ENCODE measurements at places on chromosomes 13 and 19.

DNA sequence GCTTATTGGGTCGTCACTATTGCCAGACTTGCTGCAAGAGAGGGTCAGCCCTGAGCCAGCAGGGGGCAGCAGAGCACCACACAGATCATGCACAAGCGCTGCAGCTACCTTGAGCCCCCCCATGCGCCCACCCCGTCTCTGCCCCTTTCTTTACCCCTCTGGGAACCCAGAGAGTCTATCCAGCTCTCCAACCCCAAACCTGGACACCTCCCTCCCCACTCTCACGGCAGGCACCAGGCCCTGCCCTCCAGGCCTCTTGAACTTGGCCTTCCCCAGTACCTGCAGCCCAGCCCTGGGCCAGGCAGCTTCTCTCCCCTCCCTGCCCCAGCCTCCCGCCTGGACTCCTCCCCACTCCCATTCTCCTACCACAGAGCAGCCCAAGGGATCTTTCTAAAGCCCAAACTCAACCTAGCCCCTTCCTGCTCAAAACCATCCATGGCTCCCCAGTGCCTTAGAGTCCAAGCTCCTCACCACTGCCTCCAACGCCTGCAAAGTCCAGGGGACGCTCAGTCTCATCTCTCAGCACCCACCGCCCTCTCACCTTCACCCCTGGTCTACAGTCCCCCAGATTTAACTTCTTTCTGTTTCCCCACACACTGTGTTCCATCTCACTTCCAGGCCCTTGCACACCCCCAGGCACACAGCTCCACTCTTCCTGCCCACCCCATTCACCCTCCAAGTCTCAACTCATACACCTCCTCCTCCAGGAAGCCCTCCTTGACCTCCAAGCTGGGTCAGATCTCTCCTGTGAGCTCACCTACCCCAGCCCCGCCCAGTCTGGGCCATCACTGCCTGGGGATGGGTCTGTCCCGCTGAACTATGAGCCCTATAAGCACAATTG is 9.4 kb upstream of the CEACAM16 start:
- DNase-seq = peak; percentile 66

GRCh38 chr19:16587833-16588823 is 15.9 kb upstream of the SLC35E1 start:
- DNase-seq = no peak

DNA sequence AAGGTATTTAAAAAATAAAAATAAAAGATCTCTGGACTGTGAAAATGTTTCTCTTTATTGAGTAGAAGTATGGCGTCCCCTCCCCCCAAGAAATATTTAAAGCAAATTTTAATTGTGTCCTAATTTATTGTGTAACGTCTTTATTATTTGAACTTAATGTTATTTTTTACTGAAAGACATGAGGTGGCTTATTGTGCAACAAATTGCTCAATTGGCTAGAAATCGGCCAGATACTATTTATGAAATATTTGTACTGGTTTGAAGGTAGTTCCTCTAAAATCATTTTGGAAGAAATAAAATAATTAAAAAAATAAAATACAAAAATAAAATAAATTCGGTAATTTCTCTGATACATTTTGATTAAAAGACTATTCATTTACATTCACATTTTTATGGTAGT is 162.3 kb downstream of the DACH1 start:
- DNase-seq = no peak

- no peak for DNase-seq
Measured at GRCh38 chr19:51274049-51274770, 23.3 kb downstream of the SIGLECL1 start.

- no peak for DNase-seq
Measured at GRCh38 chr19:1748115-1748872, 5.0 kb upstream of the ONECUT3 start.
